ENCODE measurements at places on chromosomes 2 and 18.

- peak; percentile 8 for DNase-seq
Observed at GRCh38 chr18:64695851-64696553, 547.1 kb upstream of the LINC00305 start.

DNA sequence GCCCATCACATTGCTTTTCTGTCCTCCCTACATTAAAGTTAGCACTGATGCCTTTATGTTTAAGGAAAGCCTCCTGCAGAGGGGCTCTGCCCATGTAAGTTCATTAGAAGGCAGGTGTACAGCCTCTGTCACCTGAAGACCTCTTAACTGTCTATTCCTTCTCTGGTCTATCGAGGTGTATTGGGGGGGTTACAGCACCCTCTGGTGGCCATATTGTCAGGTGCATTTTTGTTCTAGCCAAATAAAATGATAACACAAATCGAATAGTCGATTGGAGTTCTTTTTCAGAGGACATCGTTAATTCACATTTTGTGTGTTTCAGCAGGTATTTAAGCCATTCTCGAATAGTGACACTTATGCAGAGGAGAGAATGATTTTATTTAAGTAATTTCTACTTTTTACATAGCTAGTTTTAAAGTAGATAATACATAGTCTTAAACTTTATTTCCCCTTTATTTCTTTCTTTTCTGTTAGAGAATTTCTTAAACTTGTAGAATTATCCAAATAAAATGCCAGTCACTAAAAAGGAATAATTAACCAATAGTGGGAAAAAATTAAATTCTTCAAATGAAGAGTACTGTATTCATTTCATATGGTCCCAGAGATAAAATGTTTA is 136.8 kb downstream of the NEDD4L start:
- peak; percentile 32 for DNase-seq

DNA sequence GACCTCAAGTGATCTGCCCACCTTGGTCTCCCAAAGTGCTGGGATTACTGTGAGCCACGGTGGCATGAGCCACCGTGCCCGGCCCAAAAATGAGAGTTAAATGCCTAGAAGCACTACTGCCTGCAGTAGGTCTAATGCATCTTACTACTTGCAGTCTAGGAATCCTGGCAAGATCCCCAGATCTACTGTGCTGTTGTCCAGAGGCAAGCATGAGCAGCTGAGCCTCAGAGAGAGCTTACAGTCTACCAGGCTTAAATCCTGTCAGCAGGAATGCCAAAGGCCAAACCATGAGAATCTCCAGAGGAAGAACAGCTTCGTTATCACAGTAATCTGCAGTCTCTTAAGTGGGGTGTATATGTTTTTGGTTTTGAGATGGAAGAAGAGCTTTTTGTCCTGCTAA is 54.4 kb downstream of the XRCC5 start:
- no peak for DNase-seq

- DNase-seq: no peak
Observed at GRCh38 chr2:65636024-65636423, 203.6 kb upstream of the SPRED2 start.

- no peak for DNase-seq
Observed at GRCh38 chr2:120346667-120347358, 877 bp downstream of the INHBB start.

GRCh38 chr18:9846162-9846925 is 39.4 kb upstream of the TXNDC2 start:
- DNase-seq: no peak

DNA sequence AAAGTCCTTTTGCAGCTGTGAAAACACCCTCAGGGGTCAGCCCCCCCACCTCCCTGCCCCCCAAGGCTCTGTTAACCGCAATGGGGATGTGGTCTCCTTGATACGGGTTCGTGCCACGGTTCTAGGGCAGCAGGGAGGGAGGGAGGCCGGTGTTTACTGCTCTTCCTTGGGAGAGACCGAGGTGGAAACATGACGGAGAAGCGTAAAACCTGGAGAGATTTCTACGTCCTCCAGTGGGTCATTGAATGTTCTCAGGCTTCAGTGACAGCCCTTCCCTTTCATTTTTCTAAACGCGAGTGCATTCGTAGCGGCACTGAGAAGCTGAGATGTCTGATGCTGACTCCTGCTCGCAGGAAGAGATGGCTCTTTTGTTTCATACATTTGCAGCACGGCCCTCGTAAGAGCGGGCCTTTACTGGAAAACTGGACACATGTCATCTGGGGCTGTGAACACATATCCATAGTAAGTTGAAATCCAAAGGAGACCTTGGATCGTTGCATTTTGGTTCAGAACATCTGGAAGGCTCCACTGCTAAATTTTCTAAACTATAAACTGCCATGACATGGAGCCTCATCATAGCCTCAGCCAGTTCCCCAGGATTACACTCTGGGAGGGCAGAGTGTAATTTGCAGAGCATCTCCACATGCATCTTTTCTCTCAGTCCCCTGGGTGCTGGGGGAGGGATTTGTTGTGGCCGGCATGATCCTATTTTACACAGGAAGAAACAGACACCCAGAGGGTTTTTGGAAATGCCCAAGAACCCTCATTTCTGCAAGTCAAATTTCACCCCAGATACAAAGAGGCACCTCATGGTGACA is 40.6 kb upstream of the HDAC4 start:
- no peak for DNase-seq

DNA sequence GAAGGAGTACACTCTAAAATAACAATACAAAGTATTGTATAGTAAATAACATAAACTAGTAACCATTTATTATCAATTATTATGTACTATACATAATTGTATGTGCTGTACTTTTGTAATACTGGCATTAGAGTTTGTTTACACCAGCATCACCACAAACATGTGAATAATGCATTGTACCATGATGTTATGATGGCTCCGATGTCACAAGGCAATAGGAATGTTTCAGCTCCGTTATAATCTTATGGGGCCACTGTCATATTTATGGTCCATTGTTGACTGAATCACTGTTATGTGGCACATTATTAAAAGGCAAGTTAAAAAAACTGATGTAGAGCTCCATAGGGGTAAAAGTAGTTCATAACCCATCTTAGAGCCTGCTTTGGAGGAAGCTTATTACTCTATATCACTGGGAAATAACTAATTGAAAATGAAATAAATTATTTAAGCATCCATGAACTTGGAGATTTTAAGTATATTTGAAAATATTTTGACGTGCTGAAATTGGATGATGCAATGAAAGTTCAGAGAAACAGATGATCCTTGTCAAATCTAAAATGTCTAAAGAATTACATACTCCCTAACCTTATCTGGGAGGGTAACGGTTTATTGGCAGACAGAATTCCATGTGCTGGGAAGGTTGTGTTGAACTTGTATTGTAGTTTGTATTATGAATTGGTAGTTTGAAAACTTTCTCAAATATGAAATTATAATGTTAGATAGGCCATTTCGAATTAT is 2.4 kb downstream of the SKA1 start:
- DNase-seq: no peak

GRCh38 chr2:191710411-191710900 is 32.5 kb downstream of the NABP1 start:
- no peak for DNase-seq

DNA sequence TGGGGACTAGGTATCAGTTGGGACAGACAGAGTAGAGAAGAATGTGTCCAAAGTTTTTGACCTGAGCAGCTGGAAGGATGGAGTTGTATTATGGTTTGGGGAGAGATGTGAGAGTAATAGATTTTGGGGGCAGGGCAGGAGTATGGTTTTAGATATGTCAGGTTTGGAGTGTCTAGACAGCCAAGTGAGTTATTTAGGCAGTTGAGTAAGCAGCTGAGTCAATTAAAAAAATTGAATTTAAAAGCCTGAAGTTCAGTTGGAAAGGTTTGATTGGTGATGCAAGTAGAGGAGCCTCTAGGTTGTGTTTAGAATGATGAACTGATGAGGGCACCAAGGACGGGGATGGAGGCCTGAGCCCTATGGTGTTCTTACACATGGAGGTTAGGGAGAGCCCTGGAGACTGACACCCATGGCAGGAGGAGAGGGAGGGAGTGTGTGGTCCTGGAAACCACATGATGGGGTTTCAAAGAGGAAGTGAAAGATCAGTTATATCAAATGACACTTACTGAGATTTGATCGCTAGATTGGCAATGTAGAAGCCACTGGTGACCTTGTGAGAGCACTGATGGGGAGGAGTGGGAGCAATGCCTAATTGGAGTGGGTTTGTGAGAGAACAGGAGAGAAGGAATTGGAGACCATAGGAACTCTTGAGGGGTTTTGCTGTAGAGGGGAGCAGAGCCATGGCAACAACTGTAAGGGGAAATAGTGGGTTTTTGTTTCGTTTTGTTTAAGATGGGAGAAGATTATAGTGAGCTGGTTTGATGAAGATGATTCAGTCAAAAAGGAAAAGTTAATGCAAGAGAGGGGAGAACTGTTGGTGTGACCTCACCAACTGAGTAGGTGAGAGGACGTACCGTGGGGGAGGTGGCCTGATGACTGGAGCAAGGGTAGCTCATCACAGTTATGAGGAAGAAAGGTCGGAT is 10.3 kb downstream of the ITGA6 start:
- DNase-seq: peak; percentile 7

- no peak for DNase-seq
Observed at GRCh38 chr2:231315896-231316295, 79.6 kb upstream of the B3GNT7 start.

GRCh38 chr2:28778392-28778791 is 26.8 kb downstream of the PPP1CB start:
- DNase-seq: no peak

GRCh38 chr2:138012082-138012481 is 47.8 kb downstream of the HNMT start:
- DNase-seq: no peak

DNA sequence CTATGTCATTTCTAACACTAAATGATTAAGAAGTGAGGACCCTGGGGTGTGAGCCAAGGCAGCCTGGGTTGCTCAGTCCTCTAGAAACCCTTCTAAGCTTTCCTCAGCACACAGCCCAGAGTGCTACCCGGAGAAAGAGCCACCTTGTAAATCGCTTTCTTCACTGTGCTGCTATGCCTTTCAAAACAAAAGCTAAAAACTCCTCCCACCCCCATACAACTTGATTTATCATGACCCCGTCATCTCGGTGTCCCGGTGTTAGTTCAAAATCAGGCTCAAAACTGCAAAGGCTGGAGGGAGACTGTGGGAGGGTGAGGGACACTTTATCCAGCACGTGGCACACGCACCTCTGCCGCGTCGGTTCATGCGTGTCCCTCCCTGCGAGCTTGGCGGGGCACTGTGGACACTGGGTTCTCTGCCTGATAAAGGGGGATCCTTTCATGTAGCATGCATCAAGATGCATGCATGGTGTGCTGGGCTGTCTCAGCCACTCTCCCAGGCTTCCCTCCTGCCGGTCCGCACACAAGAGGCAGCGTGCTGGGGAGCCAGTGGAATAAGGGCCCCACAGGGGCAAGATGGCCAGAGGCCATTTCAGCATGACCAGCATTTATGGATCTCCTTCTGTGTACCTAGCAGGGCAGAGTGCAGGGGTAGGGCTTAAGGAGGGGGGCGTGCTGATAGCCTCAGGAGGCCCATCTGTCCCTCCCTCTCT is 170.4 kb downstream of the SMAD7 start:
- no peak for DNase-seq

GRCh38 chr18:49521216-49521835 is 34.3 kb upstream of the C18orf32 start:
- DNase-seq: no peak

DNA sequence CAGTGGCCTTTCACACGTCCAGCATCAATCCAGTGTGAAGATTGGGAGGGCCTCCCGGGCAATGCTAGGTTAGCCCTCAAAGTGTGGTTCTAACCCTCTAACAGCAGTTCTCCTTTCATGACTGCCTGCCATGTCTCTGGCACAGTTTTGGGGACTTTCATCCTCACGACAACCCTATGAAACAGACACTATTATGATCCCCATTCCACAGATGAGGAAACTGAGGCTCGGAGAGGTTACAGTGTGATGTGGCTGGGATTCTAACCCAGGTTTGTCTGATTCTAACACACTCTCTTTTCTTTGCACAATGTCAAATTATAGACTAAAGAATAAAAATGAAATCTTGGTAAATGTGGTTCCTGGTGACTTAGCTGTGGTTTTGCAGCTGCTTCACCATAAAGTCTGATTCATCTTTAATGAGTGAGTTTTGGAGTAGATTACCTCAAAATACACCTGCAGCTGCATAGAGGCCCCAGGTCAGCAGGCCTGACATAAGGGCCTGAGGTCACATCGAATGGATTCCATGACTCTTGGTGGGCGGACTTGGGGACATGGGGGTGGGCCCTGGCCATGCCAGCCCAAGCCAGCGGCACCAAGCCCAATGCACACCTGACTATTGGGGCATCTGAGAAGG is 214.4 kb downstream of the GLI2 start:
- DNase-seq: no peak

DNA sequence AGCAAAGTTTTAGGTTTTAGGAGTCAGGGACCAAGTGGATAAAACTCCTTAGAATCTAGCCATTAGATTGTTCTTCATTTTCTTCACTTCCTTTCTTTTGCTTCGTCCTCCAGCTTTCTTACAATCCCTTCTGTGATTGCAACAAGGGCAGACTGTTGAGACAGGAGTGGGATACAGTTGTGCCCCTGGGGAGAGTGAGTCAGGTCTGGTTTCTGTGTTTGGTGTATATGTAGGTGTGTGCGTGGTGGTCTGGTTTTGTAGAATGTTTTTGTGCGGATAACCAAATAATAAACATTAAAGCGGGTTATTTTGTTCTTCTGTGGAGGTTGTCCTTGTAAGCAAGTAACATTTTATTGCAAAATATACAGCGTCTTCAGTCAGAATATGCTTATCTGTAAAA is 7.3 kb downstream of the INSIG2 start:
- no peak for DNase-seq

- DNase-seq: no peak
Observed at GRCh38 chr18:58454406-58455061, 174.4 kb downstream of the ALPK2 start.

- DNase-seq: no peak
Observed at GRCh38 chr2:160687629-160688028, 194.0 kb upstream of the RBMS1 start.

GRCh38 chr2:464562-465309 is 176.8 kb upstream of the ALKAL2 start:
- peak; percentile 64 for DNase-seq

DNA sequence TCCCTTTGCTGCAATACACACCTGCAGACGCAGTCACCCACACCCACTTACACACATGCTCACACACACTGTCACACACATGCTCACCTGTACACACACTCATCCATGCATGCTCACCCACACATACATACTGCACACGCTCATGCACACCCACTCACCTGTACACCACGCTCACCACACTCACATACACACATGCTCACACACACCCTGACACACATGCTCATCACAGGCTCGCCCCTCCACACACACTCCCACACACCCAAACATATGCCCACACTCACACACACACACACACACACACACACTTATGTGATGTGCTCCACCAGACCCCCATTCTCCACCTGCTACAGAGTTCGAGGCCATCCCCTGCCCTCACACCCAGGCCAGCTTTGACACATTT is 22.8 kb upstream of the CREG2 start:
- no peak for DNase-seq

- DNase-seq: no peak
Observed at GRCh38 chr2:69253112-69253511, 133.9 kb downstream of the GFPT1 start.

DNA sequence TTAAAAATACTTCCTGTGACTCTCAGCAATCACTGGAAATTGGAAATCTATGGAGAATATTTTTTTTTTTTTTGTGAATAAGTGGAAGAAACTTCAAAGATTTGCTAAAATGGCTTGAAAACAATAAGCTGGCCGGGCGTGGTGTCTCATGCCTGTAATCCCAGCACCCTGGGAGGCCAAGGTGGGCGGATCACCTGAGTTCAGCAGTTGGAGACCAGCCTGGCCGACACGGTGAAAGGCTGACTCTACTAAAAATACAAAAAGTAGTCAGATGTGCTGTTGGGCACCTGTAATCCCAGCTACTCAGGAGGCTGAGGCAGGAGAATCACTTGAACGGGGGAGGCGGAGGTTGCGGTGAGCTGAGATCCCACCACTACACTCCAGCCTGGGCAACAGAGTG is 155.5 kb upstream of the CAVIN2 start:
- DNase-seq: no peak

All from stimulated activated naive B cell treated with anti-CD40 and anti-IgM and Interleukin-4, amounts not matched to agents 10 μg/mL and 1 μg/mL and 100 μg/mL, for 72 hours (primary cell).